ENCODE measurements at places on chromosomes 6 and 20. TPM values are rescaled to one million over a fixed set of nuclear protein-coding genes. Genes with fewer than 3 reads are reported as not detected.

GRCh38 chr6:25138233-25138933 is 140.8 kb upstream of the CARMIL1 start:
- peak; percentile 75 for DNase-seq

DNA sequence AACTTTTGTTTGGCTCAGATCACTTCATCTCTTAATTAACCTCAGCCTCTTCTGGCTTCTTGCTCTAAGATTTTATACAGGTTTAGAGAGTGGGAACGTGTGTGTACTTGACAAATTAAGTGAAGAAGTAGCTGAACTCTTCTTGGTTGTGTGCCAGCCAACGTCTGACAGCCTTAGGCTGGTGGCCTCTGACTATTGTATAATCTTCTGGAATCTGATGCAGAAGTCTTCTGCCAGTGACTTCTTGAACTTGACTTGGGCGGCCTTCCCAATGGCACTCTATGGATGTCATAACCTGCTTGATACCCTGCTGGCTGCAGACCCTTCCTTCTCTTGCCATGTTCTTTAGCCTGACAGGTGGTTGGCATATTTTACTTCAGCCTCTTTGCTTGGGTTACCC is 660.5 kb downstream of the DOK5 start:
- DNase-seq = no peak

DNA sequence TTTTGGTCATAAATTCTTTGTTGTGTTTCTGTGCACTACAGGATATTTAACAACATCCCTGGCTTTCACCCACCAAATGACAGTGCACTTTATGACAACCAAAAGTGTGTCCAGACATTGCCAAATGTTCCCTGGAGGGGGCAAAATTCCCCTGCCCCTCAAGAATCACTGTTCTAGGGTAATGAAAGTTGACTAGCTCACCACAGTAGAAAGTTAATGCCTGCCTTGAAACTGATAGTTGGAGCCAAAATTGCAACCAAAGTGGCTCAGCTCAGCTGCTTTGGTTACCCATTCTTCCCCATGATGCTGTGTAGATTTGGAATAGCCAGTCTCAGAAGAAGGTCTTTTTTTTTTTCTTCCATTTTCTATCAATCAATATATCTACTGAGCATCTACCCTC is 150.6 kb downstream of the RALGAPA2 start:
- no peak for DNase-seq

DNA sequence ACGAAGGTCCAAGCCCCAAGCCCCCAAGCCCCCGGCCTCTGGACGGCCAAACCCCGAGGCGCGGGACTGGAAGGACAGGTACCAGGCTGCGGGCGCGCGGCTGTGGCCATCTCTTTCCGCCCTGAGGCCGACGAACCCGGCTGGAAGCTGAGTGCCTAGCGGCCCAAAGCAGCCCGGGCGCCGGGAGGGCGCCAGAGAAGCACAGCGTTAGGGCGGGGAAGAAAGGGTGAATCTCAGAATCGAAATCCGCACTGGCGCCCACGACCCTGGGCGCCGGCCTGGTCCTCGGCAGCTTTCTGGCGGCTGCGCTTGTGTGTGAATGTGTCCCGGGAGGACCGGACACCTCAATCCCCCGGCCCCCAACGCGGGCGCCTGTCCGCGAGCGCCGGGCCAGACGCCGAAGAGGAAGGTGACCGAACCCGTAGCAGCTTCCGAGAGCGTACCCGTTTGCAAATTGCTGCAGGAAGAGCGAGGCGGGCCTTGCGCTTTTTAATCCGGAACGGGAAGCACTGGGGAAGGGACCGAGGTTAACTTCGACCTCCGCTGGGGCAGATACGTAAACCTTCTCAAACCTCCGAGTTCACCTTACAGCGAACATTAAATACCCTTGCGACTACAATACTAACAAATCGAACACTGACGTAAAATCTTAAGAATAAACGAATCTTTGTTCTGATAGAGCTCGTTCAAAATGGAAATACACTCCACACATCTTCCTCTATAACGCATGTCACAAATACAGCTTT is 2.9 kb downstream of the NRN1 start:
- no peak for DNase-seq

GRCh38 chr20:2131366-2131765 is 29.7 kb downstream of the STK35 start:
- DNase-seq = no peak

DNA sequence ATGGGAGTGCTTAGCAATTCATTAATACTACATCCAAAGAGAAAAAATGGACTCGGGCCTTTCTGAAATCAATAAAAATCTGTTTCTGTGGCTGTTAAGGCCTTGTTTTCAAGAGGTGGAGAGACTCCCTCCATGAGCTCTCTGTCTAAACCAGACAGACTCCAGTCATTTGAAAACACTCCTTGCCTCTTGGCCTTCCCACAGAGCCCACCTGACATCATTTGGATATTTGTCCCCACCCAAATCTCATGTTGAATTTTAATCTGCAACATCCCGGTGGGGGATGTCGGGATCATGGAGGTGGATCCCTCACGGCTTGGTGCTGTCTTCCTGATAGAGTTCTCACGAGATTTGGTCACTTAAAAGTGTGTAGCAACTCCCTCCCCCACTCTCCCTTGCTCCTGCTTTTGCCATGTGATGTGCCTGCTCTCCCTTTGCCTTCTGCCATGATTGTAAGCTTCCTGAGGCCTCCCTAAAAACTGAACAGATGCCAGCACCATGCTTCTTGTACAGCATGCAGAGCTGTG is 226.3 kb downstream of the TBXT start:
- DNase-seq = no peak

GRCh38 chr20:37868851-37869333 is 34.0 kb upstream of the VSTM2L start:
- DNase-seq = no peak

DNA sequence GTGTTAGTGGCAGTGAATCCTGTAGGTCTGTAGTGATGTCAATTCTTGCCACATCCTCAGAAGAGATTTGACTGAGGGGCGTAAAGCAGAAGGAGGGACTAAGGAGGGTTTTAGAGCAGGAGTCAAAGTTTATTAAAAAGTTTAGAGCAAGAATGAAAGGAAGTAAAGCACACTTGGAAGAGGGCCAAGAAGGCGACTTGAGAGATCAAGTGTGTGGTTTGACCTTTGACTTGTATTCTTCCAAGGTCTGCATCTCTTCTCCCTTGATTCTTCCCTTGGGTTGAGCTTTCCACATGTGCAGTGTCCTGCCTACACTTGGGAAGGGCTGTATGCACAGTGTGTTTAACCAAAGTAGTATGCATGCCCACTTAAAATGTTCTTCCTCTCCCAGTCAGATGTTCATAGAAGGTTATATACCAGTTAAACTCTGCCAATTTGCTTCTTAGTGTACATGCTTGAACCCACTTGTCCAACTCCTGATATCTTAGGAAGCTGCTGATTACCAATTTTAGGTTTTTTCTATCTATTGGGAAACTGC is 627.6 kb downstream of the MMUT start:
- DNase-seq = no peak

DNA sequence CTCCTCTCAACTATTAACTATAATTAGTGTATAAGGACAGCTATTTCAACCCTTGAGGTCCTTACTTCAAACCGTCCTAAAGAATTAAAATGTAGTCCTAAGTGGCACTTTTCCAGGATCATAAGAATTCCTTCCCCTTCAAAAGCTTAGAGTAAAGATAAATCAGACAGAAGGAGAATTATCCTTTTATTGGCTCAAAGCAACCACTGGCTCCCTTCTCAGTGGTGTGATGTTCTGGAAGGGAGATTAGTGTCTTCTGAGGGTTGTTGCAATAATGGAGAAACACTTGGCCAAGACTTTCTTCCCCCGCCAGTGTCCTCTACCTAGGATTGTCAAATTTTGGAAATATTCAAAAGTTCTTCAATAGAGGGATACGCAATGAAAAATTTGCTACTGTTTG is 89.1 kb upstream of the PLEKHG1 start:
- no peak for DNase-seq

- no peak for DNase-seq
Observed at GRCh38 chr6:124432620-124433019, 529.6 kb upstream of the RNF217 start.

DNA sequence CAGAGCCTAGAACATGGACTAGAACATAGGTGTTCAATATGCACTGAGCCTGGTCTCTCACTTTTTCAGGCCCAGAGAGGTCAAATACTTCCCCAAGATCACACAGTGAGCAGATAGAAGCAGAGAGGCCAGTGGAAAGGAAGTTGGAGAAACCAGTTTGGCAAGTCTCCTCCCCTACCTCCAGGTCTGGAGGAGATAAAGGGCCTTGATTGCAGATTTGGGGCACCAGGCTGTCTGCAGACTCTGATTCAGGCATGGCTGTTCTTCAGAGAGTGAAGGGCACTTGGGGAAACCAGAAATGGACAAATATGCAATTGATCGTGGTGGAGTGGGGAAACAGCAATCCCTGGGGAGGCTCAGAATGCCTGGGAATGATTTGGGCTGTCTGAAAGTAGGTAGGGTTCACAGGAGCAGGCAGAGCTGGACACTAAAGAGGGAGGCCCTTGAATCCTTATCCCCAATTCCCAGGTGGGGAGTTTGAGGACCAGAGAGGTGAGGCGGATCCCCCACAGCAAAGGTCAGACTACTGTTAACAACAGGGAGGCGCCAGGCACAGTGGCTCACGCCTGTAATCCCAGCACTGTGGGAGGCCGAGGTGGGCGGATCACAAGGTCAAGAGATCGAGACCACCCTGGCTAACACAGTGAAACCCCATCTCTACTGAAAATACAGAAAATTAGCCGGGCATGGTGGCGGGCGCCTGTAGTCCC is 2.3 kb downstream of the PEDS1 start:
- no peak for DNase-seq

- no peak for DNase-seq
Observed at GRCh38 chr6:118249680-118250079, 298.4 kb upstream of the PLN start.

GRCh38 chr6:127878115-127878514 is 22.7 kb downstream of the THEMIS start:
- no peak for DNase-seq

GRCh38 chr6:111798281-111798725 is 74.9 kb downstream of the FYN start:
- no peak for DNase-seq

GRCh38 chr6:44194326-44194725 is 22.4 kb upstream of the MYMX start:
- DNase-seq = no peak

DNA sequence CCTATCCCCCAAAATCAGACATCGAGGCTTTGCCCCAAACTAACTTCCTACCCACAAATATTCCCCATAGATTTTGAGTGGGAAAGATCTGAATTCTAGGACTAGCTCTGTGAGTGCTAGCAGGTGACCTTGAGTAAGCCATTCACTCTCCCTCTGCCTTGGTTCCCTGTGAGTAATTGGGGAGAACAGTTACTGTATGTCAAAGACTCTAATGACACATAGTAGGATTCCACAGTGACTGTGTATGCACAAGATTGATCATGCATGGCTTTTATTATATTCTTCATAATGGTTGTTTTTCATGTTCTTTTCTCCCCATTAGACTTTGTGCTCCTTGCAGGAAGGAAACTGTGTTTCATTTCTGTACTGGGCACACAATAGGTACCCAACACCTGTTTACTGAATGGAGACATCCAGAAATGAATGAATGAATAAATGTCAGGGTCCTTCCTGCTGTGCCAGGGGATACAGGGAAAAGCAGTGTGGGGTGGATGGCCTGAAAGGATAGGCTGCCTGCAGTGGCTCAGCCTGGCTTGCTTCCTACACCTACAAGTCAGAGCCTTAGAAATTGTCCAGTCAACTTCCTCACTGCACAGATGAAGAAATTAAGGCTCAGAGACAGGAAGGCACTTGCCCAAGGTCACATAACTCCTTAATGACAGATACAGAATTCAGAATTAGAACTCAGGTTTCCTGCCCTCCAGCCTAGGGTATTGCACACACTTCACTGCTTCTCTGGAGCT is 901 bp upstream of the TMEM151B start:
- DNase-seq = no peak

DNA sequence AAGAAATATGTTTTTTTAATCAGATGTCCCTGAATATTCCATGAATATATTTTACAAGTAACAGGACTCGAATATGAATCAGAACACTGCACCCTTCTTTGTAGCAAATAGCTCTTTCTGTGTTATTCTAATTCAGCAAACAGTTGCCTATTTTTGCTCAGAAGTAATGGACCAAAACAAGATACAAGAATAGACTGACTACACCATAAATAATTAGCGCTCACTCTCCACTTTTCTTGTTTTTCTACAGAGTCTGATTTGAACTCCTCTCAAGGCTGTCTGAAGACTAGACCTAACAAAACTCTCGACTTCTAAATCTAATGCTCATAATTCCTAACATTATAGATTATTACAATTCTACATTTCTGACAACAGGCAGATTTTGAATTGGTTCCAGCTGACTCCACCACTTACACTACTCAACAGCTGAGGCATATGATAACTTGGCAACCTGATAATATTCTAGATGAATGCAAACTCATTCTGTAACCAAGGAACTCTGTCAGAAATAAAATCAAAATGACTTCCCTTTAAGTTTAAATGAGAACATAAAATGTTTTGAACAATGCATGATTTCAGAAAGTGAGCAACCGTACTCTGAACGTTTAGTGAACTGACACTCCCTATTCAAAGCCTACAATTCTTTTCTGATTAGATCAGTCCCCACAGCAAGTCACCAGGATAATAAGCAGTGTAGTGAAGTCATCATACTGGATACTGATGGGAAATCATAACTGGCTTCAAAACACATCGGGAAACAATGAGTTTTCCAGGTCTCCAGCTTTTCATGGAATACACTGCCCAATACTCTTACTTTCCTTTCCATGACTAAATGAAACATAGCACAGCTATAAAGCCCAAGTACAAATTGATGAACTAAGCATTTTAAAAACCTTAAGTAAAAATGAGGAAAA is 114.2 kb upstream of the BEND6 start:
- peak; percentile 76 for DNase-seq

GRCh38 chr20:19712721-19713260 is 45.3 kb upstream of the RIN2 start:
- DNase-seq = no peak

Gene LTB
- polyA plus RNA-seq = 1.5 TPM

Gene GATA5
- polyA plus RNA-seq = 0.08 TPM

Gene HUS1B
- polyA plus RNA-seq = not detected

Gene ARFGEF3
- polyA plus RNA-seq = 1.1 TPM

Gene TNFRSF6B
- 1.6 TPM for polyA plus RNA-seq

Gene NOX3
- not detected for polyA plus RNA-seq

Gene MACROD2
- polyA plus RNA-seq = 3.9 TPM

Gene WFDC10B
- not detected for polyA plus RNA-seq

All from hindlimb muscle (tissue), 1 donor.